ENCODE measurements at places on chromosomes 6 and 20.

GRCh38 chr6:11236076-11236750, 3.7 kb upstream of the NEDD9 start:
- DNase-seq, result no peak

- DNase-seq, result no peak
Measured at GRCh38 chr20:10448270-10449156, 13.4 kb downstream of the SLX4IP start.

DNA sequence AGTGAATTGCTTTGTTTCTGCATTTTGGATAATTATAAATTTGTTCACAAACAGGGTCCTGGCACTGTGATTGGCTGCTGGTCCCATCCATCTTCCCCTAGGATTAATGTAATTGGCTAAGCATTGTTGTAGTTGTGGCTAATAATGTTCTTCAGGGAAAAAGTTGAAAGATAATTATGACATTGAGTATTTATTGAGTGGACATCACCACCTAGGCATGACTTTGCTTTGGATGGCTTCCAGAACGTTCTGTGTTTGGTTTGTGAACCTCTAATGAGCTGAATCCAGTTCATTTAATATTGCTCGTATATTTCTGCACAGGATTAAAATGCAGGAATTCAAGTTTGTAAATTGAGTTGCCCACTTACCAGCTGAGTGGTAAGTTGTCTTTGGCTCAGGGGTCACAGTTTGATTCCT, 55.1 kb downstream of the ARID1B start:
- no peak for DNase-seq

- no peak for DNase-seq
Measured at GRCh38 chr6:170522565-170523183, 30.4 kb downstream of the PSMB1 start.

DNA sequence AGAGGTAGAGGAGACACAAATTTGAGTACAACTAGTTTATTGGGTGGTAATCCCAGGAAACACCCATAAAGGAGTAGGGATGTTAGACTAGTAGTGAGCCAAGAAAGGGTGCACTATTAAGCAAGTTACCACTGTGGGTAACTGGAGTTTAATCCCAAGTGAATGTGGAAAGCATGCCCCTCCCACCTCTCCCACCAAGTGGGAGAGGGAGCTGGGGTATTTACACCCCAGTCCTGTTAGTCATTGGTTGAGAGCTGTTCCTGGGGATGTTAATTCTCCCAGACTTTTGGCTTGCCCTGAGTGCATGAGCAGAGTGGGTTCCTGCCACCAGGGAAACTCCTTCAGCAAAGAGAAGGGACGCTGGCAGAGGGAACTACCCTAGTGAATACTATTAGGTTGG, 49.2 kb upstream of the ZFP64 start:
- no peak for DNase-seq

GRCh38 chr6:156919370-156919769, 142.2 kb downstream of the ARID1B start:
- no peak for DNase-seq

- no peak for DNase-seq
Measured at GRCh38 chr6:86959656-86960055, 22.3 kb downstream of the HTR1E start.

DNA sequence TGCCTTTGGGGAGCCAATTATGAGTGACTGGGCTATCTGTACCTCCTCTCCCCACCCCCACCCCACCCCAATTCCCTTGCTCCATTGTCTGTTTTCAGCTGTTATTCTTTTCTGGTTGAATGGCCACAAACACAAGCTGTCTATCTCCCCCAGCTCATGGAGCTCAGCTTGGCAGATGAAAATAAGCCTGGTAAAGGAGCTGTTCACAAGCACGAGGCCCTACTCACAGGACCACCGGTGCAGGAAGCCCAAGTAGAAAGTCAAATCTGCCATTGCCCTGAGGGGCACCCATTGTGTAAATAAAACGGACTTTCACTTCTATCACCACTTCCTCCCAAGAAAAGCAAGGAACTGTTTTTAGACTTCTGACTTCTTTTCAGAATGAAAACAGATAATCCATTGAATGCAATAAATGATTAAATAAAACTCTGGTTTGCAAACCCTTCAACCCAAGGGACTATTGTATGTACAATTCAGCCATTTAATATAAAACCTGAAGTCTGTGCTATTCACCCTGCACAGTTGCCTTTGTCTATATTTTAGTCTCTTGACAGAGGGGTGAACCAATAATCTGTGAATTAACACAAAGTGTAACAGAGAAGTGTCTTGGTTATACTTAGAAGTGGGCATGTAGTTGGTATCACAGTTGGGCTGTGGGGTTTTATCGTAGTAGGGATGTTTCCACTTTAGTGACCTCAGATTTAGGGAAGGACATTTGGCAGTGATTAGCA, 27.7 kb downstream of the RIPOR2 start:
- no peak for DNase-seq

GRCh38 chr6:45946352-45946751, 69.3 kb downstream of the CLIC5 start:
- DNase-seq, result no peak

- no peak for DNase-seq
Measured at GRCh38 chr6:26380256-26380655, 2.7 kb upstream of the BTN2A2 start.

GRCh38 chr6:3410385-3411360, 46.2 kb downstream of the SLC22A23 start:
- no peak for DNase-seq

DNA sequence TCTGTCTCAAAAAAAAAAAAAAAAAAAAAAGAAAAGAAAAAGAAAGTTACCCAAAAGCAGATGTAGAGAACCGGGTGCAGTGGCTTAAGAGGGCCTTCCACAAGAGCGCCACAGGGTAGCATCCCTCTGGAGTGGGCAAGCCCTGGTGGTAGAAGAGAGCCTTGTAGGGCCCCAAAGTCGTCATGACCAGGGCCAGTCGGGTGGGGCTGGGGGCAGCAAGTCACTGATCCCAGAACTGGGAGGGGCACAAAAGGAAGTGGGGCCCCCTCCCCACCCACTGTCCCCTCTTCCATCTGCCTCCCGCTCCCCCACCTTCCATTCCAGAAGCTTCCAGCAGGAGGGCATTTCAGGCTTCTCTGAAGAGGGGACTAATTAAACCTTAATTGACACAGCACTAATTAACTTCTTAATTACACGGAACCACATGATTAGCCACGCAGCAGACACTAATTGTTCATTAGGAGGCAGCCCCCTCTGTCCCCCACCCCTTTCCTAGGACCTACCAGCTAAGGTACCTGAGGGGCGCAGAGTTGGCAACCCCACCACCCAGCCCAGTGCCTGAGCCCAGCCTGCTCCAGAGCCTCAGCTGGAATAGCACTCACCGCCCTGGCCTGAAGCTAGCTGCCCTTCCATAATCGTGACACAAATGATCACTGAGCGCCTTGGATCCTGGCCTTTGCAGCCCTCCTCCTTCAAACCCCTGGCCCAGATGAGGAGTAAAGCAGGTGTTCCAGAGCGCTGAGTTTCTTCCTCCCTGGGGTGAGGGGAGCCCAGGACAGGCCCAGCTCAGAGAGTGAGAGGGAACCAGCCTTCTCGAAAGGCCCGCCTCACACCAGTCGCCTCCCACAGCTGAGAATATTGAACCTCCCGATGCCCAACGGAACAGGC, 34.8 kb downstream of the MDFI start:
- DNase-seq, result no peak

GRCh38 chr6:112176175-112176574, 78.2 kb downstream of the LAMA4 start:
- no peak for DNase-seq

DNA sequence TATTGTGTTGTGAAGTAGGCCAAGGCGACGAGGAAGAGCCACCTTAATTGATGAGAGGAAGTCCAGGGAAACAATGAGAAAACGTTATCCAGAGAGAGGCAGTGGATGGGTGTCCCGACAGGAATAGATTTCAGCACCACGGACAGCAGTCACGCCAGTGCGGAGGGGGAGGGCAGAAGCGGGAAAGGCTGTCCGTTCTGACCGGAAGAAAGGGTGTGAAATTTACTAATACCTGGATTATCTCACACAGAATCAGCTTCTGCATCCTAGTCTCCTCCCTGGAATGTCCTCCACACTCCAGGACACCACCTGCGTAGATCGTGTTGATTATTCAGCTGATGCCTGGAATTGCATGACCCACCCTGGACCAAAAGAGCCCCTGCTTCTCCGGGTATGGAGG, 7.4 kb upstream of the BPIFA3 start:
- DNase-seq, result no peak

- DNase-seq, result no peak
Measured at GRCh38 chr20:62362590-62362940, 4.5 kb downstream of the LAMA5 start.

- DNase-seq, result no peak
Measured at GRCh38 chr6:54404791-54405190, 96.5 kb downstream of the TINAG start.

DNA sequence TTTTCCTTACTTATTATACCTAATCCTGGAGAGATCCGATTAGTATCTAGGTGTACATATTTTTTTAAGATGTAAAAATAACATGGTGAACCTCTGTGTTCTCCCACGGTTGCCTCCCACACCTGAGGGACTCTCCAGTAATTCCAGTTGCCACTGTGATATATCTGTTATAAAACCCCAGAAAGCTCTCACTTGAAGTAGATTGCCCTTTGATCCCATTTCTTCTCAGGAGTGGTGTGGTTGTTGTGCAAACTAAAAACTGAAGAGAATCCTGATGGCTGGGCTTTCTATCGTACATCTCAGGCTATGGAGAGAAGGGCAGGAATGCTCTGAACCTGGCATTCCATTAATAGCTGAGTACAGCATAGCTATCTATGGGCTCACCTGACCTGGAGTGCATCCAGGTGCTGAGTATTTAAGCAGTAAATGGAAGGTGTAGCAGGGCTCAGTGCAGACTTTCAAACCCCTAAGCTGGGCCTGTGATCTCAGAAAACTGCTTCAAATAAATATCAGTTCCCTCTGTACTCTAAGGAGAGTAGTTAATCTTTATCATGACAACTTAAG, 41.0 kb downstream of the VGLL2 start:
- no peak for DNase-seq

DNA sequence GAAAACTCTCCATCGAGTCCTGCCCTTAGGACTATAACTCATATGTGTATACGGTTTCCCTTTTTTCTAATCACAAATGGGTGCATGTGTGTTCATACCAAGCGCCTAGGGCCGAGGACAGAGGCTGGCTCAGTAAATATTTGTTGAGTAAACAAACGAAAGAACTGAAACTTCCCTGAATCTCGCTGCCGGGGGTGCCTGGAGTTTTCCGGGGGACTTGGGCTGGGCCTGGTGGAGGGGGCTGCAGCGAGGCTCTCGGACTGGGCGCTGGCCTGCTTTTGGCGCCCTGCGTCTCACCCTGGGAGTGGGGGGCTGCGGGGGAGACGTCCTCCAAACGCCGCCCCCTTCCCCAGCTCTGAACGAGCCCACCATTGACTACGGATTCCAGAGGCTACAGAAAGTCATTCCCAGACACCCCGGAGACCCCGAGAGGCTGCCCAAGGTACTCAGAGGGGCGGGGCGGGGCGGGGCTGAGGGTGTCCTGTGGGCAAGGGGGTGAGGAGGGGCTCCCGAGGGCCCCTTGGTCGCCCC, 49.0 kb downstream of the CPXM1 start:
- no peak for DNase-seq

DNA sequence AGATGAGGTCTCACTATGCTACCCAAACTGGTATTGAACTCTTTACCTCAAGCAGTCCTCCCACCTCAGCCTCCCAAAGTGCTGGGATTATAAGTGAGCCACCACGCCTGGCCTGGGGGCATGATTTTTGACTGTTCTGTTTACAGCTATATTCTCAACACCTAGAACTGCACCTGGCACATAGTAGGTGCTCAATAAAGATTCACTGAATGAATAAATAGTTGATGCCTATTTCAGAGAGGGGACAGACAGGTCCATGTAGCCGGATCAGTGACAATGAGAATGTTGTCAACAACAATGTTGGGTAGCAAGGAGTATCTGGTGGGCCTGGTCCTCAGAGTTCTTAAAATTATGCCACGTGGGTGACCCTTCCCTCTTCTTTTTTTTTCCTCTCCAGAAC, 8.9 kb downstream of the TRAF3IP2 start:
- DNase-seq, result no peak

DNA sequence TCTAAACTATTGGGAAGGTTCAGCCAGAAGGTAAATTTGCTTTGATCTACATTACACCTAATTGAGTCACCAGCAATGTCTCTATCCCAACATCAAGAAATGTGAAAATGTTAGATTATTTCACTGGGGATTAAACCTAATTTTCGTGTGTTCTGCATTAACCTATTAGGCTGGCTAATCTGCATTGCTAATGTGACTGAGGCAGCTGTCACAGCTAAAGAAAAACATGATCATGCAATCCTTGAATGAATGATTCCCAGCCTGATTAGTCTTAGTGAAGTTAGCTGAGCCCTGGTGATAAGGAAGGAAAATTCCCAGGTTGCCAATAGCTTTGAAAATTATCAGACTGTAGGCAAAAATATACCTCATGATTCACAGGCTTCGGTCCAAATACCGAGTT, 135.3 kb downstream of the LINC00237 start:
- no peak for DNase-seq

DNA sequence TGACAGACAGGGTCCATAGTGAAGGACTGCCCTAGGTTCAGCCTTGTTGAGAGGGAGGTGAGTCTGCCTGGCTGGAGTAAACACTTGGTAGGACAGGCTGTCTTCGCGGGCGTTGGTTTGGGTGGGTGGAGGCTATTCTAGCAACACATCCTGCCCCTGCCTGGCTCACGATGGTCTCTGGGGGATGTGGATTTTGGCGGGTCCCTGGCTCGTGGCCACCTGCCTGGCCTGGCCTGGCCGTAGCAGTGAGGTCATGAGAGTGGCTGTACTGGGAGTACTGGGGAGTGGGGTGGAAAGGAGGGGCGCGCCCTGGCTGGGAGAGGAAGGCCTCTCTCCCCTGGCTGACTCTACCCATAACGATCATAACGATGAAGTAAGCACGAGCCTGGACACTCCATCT, 30.2 kb upstream of the MRPS18A start:
- DNase-seq, result no peak

GRCh38 chr6:109456111-109456583, 575 bp upstream of the MICAL1 start:
- no peak for DNase-seq

DNA sequence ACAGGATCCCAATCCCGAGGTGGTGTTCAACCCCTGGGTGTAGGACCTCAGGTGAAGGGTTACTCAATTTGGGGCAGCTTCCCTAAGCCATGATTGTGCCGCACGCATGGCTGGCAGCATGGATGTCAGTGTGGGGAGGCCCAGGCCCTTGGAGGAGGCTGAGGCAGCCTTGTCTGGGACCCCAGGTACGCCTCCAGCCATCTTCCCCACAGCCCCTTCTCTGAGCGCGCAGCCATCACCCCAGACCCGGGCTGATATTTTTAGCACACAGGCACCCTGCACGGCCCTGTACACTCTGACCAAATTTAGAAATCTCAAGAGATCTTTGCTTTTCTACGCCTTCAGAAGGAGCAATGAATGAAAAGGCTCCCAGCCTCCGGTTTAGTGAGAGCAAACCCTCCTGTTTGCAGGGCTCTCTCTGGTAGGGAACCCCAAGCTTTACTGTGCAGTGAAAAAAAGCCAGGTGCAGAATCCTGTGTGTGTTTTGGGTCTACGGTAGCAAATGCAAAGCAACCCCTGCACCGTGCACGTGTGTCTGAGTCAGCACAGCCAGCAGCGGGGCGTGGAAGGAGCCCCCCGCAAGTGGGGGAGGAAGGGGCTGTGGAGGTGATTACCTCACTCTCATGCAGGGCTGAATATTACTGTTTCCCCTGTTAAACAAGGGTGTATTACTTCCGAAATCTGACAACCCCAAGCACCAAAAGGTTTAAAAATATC, 44.3 kb downstream of the CTCFL start:
- no peak for DNase-seq

GRCh38 chr6:118980063-118980462, 45.1 kb upstream of the MCM9 start:
- DNase-seq, result no peak
